ENCODE measurements at places on chromosomes 4 and X.
A peak's percentile ranks its signal among the peaks of the same experiment; 100 is the strongest.

GRCh38 chr4:41517121-41517520, 20.8 kb upstream of the LIMCH1 start:
- no peak for DNase-seq

DNA sequence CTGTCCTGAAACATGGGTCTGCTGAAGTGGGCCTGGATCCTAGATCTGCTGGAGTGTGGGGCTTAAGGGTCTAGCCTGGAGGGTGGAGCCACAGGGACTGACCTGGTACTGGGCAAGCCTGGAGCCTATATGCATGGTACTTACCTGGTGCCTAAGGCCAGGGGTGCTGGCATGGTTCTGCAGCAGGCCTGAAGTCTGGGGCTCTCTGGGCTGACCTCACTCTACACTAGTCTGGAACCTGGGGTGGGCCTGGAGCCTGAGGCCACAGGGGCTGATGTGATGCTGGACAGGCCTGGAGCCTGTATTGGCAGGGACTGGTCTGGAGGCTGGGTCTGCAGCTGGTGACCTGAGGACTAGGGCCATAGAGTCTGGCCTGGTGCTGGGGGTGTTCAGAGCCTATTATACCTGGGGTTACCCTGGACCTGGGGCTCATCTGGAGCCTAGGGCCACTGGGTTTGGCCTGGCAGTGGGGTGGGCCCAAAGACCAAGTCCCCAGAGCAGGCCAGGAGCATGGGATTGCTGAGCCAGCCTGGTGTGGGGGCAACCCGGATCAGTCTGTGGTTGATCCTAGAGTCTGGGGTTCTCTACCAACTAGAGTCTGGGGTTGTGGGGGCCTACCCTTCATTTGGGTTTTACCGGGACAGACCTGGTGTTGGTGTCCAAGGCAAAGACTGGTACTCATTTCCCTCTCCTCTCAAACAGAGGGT, 179.6 kb downstream of the SLC4A4 start:
- DNase-seq, result no peak

- DNase-seq, result no peak
These were observed 671.8 kb downstream of the CCSER1 start for GRCh38 chr4:90798948-90799347.

DNA sequence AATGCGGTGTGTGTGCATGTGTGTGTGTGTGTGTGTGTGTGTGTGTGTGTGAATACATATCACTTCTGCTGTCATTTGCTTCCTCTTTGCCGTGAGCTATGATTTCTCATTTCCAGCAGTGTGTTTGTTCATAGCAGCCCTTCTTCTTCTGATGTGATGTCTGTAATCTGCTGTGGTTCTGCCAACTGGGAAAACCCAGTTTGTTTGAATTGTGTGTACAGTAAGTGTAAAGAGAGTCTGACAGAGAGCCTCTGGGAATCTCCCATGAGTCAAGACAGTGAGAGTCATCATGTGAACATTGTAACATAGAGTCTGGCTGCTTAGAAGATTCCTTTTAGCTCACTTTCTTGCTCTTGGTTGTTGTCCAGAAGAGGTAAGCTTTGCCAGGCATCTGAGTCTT, 8.4 kb upstream of the NWD2 start:
- DNase-seq, result no peak

- no peak for DNase-seq
These were observed 61.6 kb upstream of the ARSJ start for GRCh38 chr4:114041117-114041475.

DNA sequence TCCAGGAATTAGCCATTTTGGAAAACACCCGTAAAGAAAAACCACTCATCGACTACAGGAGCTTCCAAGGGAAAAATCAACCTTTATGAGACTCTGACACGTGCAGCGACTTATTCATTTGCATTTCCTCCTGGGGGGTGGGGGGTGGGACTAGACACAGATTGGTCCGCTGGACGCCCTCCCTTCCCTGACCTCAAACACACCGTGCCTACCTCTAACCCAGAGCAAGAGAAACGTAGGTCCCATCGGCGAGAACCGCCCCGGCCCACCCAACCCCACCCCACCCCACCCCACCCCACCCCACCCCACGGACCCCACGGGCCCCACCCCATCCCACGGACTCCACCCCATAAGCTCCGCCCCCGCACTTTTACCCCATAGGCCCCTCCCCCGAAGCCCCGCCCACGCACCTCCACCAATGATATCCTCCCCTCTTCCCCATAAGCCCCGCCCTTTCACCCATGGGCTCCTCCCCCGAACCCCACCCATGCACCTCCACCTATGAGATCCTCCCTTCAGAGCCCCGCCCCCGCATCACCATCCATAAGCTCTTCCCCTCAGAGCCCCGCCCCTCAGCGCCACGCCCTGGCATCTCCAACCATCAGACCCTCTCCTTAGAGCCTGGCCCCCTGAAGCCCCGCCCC, 1.1 kb downstream of the GTPBP6 start:
- DNase-seq, result peak; percentile 61

GRCh38 chr4:109149836-109150235, 152.6 kb downstream of the COL25A1 start:
- DNase-seq, result no peak

DNA sequence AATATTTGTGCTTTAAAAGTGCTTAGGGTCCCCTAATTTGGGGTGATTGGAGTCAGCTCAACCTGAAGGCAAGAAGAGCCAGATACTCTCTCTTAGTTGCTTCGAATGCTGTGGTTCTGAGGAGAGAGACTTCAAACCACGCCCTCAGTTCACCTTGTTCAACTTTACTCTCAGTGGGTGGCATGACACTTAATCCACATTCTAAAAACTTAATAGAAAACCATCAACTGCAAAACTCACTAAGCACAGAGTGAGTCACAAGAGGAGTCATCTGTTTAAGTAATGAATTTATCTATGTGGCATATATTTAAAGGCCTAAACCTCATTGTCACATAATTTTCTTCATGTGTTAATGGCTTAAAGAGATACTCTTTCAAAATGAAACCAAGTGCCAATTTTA, 99.5 kb upstream of the SLC4A4 start:
- no peak for DNase-seq

DNA sequence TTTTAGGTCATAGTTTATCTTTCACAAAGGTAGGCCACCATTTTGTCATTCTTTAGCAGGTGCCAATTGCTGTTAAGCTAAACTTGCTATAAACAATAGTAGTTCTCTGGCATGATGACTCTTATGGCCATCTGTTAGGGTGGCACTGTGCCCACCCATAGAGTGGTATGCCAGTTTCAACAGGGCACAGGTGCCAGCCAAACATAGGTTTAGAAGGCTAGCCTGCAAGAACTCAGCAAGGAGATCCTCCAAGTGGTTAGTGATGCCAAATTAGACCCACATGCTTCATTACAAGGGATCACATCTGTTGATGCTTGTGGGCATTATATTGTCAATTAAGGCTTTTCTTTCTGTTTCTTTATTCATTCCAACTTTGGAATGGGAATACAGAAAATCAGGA, 204.5 kb downstream of the FMR1NB start:
- no peak for DNase-seq

DNA sequence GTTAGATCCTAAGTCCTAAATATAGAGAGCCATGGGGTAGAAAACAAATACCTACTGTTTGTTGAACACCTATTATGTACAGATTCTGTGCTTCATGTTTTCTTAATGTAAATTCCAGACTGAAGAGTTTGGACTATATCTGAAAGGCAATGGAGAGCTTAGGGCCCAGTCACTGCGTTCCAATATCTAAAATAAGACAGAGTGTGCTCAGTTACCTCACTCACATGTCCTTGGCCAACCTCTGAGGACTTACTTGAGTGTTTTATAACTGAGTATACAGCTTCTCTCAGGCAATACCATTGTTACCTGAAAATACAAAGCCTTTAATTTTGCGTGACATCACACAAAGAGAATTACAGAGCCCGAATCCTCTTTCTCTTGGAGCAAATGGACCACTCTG, 53.2 kb downstream of the GRIA3 start:
- no peak for DNase-seq

- no peak for DNase-seq
These were observed 93.1 kb downstream of the PDLIM5 start for GRCh38 chr4:94544811-94545210.

DNA sequence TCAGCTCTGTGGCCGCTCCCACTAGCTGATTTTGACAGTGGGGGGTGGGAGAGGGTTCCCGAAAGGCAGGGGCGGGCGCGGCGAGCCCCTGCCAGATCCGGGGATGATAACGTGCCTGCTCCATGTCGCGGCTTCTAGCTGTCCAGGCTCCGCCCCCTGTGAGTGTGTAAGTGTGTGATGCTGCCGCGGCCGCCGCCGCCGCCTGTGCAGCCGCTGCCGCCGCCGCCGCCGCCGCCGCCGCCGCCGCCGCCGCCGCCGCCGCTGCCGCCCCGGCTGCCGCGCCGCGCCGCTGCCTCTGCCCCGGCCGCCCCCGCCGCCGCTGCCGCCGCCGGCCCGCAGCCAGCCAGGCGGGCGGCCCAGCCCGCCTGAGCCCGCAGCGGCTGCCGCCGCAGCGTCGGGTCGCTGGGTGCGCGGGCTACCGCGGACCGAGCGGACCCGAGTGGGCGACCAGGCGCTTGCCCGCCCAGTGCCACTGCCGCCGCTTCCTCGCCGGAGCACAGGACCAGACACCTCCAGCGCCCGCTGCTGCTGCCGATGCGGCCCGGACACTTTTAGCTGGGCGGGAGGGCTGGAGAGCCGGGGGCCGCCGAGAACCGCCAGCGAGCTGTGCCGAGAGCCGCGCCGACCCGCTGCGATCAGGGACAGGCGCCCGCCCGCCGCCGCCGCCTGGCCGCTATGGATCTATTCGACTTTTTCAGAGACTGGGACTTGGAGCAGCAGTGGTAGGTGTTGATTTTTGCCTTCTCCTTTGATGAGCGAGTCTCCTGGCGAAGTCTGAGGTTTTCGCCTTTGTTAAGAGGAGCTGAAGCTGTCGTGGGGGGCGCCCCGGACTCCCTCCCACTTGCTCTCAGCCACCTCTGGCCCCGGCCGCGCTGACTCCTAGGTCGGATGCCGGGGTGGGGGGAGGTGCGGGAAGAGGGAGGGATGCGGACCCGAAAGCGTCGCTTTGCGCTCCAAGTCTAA, at the start of gene AFF2:
Gene AFF2 (plus strand): TSS at position 195 of the 963 bp plus-strand sequence. CDS start 481 bp downstream, at position 676.
- no peak for DNase-seq

- no peak for DNase-seq
These were observed 16.0 kb downstream of the TNMD start for GRCh38 chrX:100600758-100601157.

DNA sequence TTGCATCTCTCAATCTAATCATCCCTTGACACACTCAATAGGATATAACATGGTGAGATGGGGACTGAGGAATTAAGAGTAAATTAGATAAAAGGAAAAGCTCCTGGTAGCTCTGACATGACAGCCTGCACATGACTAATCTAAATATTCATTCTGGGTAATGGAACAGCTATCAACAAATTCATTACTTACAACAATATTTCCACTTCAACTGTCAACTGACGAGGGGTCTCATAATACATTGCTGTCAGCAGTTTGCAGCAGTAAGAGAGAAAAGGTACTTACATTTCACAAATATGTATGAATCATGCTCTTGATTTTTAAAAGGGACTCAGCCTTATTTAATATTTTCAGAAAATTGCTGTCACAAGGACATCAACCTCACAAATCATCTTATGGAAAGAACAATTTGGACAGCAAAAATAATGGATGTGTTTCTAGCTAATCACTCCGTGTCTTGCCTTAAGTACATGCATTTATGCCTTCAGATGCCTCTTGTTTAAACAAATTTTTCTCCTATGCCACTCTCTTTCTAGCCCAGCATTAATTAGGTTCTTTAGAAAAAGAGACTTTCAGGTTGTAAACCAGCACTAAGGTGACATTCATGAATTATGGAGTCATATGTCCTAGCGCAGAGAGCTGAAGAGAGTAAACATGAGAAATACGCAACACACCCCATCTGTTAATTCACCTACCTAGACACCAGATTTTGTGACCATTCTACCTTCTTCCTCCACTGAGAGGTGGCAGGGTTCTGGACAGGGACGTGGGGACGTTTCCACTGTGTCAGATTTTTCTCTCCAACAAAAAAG, 99.6 kb upstream of the TMEM150C start:
- DNase-seq, result no peak

DNA sequence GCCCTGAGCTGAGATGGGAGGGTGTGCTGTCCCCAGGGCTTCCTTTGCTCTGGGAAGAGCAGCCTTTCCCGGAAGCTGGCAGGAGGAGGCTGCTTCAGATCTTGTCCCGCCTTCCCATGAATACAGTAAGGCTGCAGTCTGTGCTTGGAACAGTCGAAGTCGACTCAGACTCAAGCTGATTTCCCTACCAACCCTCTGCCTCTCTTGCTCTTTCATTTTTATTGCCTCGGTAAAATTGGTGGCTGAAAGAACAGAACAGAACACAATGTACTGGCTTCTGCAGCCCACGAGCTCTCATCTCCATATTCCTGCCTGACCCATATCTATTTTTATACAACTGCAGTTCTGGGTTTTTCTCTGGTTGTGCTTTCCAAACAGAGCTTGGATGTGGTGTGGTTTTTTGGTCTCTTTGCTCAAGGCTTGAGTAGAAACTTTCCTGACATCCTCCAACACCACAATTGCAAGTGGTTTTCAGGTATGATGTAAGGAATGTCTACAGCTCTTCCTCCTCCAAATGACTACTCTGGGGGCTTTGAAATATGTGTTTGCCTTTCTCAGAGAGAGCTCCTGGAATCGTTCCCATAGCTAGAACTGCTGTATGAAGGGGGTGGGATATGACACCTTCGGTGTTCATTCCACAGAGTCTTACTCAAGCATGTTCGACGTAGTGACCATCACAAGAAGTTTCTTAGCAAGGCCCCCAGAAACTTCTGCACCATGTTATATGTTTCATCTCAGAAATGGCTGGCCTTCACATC, 61.3 kb downstream of the ENPP6 start:
- no peak for DNase-seq

GRCh38 chrX:129653181-129653970, 1.4 kb downstream of the APLN start:
- DNase-seq, result no peak

DNA sequence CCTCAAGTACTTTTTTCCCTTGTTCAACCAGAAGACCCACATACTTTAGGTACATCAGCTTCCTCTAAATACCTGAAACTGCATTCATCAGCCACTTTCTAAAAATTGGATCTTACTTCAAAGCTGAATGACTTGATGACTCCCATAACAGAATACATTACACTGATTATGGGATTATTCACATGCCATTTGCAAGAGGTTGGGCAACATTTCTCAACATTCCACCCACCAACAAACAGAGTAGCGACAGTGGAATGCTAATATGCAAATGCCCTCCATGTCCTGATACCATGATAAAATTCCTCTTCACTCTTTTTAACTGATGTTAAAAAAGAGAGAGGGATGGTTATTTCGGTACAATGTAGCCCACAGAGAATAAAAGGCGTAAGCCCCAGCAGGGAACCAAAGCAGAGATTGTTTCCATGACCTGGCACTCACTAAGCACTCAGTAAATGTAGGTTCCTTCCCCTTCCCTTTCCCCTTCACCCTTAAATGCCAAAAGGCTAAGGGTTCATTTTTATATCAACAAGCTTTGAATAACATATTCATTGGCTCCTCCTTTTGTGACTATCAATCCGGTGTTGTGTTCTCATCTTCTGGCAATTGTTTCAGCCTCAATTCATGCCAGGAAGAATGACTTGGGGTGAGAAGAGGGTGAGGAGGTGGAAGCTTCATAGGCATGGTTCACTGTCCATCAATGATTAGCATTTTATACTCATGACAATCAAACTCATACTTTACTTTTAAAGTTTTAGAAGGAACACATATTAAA, 317.2 kb downstream of the DHX15 start:
- no peak for DNase-seq

GRCh38 chr4:147831551-147832171, 99.8 kb downstream of the ARHGAP10 start:
- no peak for DNase-seq

- DNase-seq, result no peak
These were observed 43.8 kb upstream of the CLDN34 start for GRCh38 chrX:9923357-9923756.

GRCh38 chr4:11281720-11282119, 147.0 kb downstream of the HS3ST1 start:
- DNase-seq, result no peak

- DNase-seq, result no peak
These were observed 102.3 kb downstream of the MSN start for GRCh38 chrX:65769564-65770292.

Measured in stimulated activated CD8-positive, alpha-beta memory T cell treated with anti-CD3 and anti-CD28 coated beads, Interleukin-15, amount 100 ng/mL, for 24 hours (primary cell).